ENCODE measurements at places on chromosomes 12 and 14. TPM values are rescaled to one million over a fixed set of nuclear protein-coding genes. Genes with fewer than 3 reads are reported as not detected.

DNA sequence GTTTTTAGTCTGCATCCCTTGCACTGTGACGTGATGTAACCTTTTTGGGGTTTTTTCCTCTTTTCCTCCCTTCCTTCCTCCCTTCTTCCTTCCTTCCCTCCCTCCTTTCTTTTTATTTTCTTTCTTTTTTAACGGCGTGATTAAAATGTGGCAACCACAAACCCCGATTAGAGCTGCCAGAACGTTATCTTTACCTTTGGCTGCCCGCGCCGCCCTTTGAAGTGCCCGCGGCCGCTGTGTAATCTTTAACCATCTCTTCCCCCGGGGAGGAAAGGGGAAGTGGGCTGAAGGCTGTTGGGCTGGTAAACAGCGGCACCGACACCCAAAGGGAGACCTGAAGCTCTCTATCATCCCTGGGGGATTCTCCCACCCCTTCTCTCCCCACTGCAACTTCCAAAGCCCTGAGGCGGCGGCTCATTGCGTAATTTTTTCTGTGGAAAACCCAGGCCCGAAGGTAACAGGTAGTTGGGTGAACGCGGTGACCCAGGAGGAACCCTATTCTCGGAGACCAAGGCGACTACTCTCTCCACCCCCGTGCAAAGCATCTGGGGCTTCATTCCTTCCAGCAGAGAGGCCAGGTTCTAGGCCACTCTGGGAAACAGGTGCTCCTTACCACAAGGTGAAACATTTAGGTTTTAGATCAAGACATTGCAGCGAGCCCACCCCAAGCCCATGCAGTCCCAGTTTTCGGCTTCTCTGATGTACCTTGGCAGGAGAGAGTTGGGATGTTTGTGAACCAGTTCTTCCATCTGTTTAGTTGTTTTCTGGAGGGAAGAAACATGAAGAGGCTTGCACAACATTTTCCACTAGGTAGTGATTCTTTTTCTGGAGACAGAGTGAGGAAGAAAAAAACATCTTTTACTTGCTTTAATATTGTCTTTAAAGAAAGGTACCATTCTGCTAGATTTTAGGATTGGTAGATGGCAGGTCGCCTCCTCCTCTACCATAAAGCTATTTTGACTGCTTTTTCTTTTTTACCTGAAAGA lies 1.5 kb downstream of the LGR5 start:
- no peak for ATAC-seq

DNA sequence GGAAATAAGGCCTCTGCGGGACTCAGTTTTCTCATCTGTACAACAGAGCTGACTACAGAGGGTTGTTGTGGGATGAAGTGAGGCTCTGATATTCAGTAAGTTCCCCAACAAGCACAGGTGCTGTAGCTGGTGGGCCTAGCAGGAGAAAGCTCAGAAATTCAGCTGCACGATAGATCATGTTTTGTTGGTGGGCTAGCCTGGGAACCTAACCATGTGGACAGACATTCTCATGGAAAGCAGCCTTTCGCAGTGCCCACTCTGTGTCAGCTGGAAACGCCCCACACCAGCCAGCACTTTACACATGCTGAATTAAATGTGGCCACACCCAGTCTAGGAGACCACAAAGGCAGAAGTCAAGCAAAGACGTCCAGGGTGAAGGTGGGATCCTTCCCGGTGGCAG lies 16.1 kb downstream of the PITPNM2 start:
- no peak for ATAC-seq

GRCh38 chr12:124779161-124780141 lies 84.2 kb downstream of the SCARB1 start:
- no peak for ATAC-seq

GRCh38 chr14:96958057-96958456 lies 160.9 kb downstream of the VRK1 start:
- ATAC-seq, result no peak

DNA sequence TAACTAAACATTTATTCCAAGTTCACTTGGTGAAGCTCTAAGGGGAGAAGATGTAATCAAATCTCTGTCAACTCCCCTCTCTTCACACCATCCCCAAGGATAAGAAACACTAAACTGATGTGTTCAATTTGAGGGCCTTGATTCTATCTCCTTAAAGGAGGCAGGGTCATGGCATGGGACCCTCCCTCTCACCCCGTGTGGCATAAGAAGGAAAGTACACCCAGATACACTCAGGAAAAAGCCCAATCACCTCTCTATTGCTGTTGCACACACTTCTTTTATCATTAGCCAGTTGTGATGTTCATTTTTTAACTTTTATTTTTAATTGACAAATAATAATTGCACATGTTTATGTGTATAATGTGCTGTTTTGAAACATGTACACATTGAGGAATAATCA lies 35.1 kb downstream of the WASHC3 start:
- no peak for ATAC-seq

DNA sequence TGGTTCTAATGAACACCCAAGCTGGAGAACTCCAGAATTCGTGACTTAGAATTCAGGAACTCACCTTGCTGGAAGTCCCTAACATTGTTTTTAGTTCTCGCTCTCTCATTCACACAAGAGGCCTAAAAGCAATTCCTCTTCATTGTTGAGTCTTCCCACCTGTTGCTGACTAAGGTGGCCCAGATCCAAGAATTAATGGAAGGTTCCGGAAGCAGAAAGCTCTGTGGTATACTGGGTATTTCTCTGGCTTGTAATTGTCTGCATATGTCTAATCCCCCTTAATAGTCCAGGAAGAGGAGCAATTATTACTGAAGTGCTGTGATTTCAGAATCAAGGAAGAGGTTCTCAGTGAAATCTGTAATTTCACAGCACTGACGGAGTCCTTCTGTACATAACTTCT lies 31.4 kb downstream of the TMEM233 start:
- ATAC-seq, result no peak

GRCh38 chr12:32698285-32698684 lies 19.2 kb downstream of the DNM1L start:
- ATAC-seq, result no peak

DNA sequence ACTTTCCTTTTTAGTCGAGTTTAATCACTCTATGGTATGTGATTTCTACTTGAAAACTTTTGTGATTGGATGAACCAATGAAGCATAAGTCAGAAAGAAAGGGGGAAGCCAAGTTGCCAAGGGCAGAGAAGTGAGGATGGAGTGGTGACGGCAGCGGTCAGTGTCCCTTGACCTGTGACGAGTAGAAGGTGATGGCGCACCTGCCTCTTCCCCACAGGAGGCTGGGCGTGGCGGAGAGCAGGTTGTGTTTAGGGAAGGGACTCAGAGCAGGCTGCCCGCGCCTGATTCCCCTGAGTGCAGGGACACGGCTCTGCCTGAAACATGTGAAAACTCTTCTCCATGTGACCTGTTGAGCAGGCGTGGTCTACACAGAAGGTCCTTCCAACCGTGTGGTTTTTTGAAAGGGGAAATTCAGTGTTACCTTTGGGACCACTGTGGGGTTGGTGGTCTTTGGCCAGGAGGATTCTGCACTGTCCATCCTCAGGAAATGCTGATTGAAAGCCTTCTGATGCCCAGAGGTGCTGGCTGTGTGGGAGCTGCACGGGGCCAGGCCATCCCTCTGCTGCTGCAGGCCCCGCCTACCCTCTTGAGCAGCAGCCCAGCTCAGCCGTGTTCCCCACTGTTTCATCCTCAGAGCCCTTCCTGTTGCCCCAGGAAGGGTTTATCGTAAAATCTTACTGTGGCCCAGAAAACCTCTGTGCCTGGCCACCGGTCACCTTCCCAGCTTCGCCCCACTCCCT lies 23.5 kb upstream of the AMN start:
- no peak for ATAC-seq

DNA sequence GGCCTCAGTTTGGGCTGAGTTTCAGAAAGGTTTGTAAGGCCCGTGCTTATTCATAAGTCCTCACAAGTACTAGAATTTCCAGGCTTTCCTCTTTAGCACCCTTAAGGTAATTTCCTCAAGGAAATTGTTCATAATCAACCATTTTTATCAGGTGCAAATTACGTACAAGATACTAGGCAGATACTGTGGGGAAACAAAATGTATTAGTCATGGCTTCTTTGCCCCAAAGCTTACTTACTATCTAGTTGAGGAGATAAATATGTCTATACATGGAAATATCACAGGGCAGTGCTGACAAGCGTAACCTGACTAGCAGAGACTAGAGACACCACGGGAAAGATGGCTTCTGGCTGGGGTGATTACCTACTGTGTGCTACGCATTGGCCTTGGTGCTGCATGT lies 22.5 kb downstream of the MAX start:
- ATAC-seq, result no peak

DNA sequence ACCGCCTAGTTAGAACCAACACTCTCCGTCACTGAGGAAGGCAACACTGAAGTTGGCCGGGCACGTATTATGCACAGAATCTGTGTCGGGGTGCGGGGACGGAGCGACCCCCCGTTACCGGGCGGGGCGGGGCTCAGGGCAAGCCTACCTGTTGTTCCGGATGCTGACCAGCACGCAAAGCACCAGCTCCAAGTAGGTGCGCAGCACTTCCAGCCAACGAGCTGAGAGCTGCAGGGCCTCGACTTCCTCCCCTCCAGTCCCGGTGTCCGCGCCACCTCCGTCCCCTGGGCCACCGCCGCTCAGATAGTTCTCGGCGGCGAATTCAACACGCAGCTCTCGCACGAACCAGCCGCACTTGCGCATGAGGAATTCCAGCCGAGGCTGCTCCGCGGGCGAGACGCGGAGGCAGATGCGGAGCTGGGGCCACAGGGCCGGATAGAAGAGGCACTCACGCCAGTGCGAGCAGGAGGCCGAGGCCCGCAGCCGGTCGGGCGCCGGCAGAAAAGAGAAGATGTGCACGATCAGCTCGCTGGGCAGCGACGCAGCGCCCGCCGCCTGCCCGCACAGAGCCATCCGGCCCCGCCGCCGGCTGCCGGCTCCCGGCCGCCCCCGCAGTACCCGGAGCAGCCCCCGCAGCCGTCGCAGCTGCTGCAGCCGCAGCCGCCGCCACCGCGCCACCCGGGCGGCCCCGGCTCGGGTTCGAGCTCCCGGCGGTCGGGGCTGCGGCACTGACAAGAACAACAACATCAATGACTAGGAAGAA lies 636 bp downstream of the FBXO33 start:
- ATAC-seq, result peak; percentile 5

- ATAC-seq, result no peak
Observed at GRCh38 chr12:124347335-124347734, 52.4 kb downstream of the RFLNA start.

DNA sequence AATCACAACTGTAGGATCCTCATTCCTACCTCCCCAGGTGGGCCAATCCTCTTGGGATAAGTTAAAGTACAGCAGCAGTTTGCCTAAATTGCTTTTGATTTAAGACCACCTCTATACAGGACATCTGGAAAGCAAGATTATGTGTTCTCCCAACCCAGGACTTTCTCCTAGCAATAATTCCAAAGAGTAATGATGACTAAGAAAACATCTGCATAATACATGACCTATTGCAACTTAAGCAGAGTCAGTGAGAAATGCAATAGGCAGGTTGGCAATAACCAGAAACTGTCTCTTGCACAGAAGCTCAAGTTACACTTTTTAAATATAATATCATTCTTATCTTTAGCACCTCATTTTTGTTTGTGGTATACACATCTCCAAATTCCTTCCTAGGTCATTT lies 275.4 kb downstream of the TRHDE start:
- ATAC-seq, result no peak

GRCh38 chr14:76015191-76015590 lies 29.6 kb downstream of the IFT43 start:
- ATAC-seq, result no peak

DNA sequence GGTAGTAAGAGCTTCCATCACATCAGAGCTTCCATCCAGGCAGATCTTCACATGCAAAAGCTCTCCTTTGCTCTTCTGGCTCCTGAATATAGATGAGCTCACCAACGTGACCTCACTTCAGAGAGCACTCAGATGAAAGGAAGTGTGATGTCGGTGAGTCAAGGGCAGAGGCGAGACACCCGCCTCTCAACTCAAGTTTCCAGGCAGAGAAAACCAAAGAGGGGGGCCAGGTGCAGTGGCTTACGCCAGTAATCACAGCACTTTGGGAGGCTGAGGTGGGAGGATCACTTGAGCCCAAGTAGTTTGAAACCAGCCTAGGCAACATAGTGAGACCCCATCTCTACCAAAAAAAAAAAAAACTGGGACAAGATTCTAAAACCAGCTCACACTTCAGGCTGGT lies 126.9 kb downstream of the DUSP6 start:
- peak; percentile 72 for ATAC-seq

- ATAC-seq, result no peak
Observed at GRCh38 chr12:122527478-122527944, 462 bp downstream of the KNTC1 start.

- ATAC-seq, result peak; percentile 13
Observed at GRCh38 chr14:52067873-52068614, 815 bp downstream of the NID2 start.

- ATAC-seq, result no peak
Observed at GRCh38 chr12:95164656-95165055, 52.6 kb downstream of the FGD6 start.

GRCh38 chr12:121806546-121807423 lies 3.0 kb downstream of the SETD1B start:
- ATAC-seq, result peak; percentile 39

DNA sequence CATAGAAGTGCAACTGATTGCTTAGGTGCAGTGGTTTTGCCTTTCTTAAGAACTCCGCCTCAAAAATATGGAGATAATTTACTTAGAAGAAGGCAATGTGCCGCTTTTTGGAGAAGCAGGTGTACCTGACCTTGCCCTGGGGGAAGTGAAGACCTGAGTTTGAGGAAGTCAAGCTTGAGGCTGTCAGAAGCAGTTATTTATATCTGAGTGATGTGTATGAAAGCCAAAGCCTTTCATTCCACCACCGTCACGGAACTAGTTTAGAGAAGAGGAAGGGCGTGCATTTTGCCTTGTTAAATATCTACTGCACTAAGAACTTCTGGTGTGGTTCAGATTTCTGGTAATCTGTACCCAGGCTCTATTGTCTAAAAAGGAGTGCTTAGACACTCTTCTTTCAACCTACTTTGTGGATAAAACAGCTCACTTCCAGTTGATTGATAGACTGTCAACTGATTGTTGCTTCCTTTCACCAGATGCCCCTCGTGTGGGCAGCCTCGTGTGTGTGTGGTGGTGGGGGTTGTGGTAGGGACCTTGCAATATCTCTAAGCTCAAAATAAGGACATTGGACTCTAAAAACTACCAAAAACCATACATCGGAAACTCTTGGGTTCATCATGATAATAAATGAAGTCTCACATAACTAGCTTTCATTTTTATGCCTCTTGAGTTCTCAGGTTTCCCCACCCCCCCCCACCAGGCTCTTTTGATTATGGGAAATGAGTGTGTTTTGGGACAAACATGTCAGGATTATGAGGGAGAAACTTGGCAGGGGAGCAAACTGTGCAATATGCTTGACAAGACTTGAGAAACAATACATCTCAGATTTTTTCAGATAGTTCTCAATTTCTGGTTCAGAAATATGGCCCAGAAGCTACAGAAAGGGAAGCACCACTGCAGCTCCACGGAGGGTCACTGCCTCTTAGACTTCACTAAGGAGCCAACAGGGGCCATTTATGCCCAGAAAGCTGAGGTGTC lies 78.6 kb downstream of the ARF6 start:
- no peak for ATAC-seq

The AMDHD1 gene
- total RNA-seq, result 12.5 TPM

The PLEKHH1 gene
- total RNA-seq, result 7.1 TPM

The ARHGEF40 gene
- total RNA-seq, result 14.0 TPM

The SELPLG gene
- total RNA-seq, result 0.87 TPM

The SPIC gene
- total RNA-seq, result 0.66 TPM

The NUBPL gene
- total RNA-seq, result 10.8 TPM

The SERPINA12 gene
- 0.19 TPM for total RNA-seq

The OR9K2 gene
- 1.1 TPM for total RNA-seq

The NPAS3 gene
- 12.6 TPM for total RNA-seq

The PTCSC3 gene
- total RNA-seq, result not detected

The METTL17 gene
- 46.3 TPM for total RNA-seq

The PTPN21 gene
- 3.9 TPM for total RNA-seq

The C12orf54 gene
- total RNA-seq, result not detected

The SERPINA10 gene
- 0.68 TPM for total RNA-seq

The ATL1 gene
- total RNA-seq, result 32.3 TPM
